ENCODE measurements at places on chromosomes 3 and 15. TPM values are rescaled to one million over a fixed set of nuclear protein-coding genes. Genes with fewer than 3 reads are reported as not detected.

- DNase-seq, result no peak
Observed at GRCh38 chr15:66936109-66936860, 129.1 kb upstream of the SMAD3 start.

GRCh38 chr3:196611761-196612483 lies 27.6 kb upstream of the NRROS start:
- no peak for DNase-seq

DNA sequence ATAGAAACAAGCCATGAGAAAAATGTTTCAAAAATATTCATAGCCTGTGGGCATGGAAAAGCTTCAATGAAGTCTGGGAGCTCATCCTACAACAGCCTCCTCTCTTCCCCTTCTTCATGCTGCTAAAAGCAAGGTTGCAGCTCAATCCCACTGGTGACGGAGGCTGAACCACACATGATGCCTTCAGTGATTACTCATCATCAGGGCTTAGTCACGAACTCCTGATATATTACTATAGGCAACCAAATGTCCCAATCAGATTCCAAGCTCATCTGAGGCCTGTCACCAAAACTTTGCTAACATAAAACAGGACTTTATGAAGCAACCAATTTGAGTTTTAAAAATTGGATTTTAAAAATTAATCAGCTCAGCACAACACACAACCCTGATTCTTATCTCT lies 24.0 kb upstream of the SLC24A5 start:
- DNase-seq, result no peak

DNA sequence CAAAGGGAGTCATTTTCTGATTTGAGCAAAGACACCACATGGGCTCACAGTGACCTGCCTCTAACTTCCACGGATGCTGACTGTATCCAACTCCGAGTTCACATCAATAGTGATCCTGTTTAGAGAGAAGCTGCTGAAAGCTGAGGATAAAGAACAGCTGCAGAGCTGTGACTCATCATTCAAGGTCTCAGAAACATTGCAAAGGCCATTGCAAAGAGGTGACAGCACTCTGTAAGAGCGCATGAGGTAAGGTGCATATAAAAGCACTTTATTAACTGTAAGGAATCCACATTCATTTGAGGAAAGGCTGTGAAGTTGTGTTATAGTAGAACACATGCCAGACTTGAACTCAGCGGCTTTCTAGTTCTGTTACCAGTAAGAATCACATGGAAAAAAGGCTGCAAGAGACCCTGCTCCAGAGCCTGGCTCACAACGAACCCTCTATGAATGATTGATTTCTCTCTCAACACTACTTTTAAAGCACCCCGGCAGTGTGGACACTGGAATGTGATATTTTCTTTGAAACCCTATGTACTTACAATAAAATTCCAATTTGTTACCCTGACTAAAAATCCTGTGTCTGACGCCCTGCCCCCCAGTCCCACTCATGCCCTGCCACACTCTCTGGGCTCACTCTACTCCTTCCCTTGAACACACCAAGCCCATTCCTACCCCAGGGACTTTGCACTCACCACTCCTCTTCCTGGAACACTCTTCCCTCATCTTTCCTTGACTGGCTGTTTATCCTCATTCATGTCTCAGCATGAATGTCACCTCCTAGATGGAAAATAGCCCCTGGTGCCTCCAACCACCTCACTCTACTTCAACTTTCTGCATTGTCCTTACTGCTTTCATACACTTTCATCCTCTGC lies 111.2 kb downstream of the LSM3 start:
- no peak for DNase-seq

DNA sequence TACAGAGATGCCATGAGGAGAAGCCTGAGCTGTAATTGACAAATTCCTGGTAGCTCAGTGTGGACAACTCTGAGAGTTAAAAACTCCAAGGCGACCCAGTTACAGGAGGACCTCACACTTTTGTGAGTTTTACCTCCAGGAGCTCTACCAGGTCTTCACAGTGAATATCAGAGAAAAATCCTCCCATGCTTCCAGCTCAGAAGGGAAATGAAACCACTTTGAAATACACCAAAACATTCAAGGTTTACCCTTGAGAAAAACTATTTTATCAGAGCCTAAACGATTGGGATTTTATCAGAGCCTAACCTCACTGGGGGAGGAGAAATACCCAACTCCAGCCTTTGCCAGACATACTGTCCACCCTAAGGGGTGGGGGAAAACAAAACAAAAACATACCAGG lies 52.4 kb downstream of the MCCC1 start:
- DNase-seq, result no peak

DNA sequence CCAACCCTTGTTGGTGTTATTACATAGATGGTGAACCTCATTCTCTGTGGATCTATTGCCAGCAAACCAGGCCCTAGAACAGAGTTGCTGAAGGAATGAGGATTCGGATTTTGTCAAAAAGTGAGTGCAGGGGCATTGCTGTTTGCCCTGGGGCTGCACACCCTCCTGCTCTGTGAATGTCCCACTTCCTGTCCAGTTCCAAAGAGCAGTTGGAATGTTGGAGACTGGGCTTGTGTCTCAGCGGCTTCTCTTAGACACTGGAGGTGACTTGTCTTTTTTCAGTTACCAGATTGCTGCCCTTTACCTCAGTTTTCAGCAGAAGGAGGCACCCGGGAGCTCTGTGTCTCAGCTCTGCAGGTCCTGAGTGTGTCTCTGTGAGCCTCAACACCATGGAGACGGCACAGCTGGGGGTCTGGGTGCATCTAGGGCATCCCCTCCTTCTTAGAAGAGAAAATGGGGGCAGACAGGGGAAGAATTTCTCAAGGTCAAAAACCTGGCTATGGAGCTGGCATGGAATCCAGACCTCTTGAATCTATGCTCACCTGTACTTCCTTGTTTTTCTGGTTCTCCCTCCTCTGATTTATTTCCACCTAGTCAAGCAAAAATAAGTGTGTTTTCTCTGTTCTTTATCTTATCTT lies 46.3 kb downstream of the LIMD1 start:
- no peak for DNase-seq

- DNase-seq, result no peak
Observed at GRCh38 chr3:28173836-28174235, 67.6 kb upstream of the CMC1 start.

GRCh38 chr3:44554626-44555592 lies at the start of gene ZKSCAN7:
Gene ZKSCAN7, plus strand, starts transcription at chr3:44555193. Its CDS starts 1,855 bp downstream, at chr3:44557048.
- DNase-seq, result peak; percentile 75

GRCh38 chr3:86176445-86176784 lies 814.5 kb downstream of the VGLL3 start:
- no peak for DNase-seq

DNA sequence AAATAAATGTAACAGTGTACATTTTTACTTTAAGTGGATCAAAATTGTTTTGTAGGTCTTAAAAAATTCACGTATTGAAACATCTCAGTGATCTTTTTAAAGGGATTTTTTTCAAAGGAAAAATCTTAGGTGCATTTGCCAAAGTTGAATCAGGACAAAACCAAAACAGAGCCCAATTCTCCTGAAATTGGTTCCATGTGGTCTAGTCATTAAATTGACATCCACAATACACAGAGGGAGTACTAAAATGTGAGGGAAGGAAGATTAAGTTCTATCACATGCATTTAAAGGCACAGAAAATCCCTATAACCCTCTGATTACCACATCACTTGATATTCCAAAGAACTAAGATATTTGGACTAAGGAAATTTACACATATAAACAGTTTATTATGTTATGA lies 39.3 kb upstream of the HDC start:
- no peak for DNase-seq

DNA sequence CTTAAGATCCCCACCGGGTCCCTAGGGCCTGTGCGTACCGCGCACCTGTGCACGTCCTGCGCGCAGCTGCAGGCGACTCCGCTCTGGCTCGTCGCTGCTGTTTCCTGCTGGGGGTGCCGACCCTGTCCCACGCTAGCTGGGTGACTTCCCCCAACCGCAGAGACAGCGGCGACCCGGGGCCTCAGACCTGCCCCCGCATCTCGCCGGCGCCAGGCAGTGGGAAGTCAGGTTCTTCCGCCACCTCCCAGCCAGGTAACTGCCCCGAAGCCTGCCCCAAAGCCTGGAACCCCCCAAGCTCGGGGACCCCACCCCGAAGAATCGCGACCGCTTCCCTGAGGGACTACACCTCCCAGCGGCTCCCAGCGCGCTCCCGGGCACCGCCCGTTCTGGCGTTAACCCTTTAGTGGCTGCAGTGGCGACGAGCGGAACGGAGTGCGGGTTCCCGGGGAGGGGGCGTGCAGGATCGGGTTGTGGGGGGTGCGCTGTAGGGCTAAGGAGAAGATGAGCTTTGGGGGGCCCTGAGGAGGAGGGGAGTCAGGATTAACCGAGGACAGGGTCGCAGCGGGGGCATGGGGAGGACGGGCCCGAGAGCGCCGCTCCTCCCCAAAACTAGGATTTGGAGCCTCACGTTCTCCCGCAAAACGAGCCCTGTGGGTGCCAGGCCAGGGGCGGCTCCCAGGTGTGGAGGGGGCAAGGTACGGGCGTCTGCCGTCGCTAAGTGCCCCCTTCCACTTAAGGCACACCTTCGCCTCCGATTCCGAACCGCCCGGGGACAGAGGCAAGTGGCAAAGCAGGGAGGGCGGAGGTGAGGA lies 589 bp downstream of the NEIL1 start:
- DNase-seq, result peak; percentile 79

DNA sequence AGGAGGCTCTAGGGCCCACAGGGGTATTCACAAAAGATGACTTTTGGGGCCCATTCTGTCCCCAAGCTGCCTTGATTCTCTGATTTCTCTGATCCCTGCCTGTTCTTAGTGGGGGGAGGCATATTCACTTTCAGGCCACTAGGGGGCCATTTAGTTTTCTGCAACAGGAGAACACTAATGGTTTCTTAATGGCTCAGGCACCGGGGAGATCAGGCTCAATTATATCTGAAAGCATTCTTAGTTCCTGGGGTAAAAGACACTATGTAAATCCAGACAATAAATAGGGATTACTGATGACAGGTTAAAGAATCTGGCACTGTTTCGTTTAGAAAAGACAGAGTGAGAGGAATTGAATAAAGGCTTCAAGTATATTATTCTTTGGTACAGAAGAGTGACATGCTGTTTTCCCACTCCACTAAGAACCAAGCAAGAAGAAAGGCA lies 2.5 kb upstream of the INAFM2 start:
- no peak for DNase-seq

- DNase-seq, result no peak
Observed at GRCh38 chr15:80550219-80550907, 144.7 kb upstream of the ABHD17C start.

Gene AHSG
- total RNA-seq, result not detected

Gene RHOV
- total RNA-seq, result 1.5 TPM

Gene ATR
- 19.7 TPM for total RNA-seq

Gene CFAP100
- 21.5 TPM for total RNA-seq

Data from lower lobe of right lung (tissue), 2 donors.